A673 (cell line): ENCODE measurements at places on chromosomes 6 and 20.
A peak's percentile ranks its signal among the peaks of the same experiment; 100 is the strongest.

DNA sequence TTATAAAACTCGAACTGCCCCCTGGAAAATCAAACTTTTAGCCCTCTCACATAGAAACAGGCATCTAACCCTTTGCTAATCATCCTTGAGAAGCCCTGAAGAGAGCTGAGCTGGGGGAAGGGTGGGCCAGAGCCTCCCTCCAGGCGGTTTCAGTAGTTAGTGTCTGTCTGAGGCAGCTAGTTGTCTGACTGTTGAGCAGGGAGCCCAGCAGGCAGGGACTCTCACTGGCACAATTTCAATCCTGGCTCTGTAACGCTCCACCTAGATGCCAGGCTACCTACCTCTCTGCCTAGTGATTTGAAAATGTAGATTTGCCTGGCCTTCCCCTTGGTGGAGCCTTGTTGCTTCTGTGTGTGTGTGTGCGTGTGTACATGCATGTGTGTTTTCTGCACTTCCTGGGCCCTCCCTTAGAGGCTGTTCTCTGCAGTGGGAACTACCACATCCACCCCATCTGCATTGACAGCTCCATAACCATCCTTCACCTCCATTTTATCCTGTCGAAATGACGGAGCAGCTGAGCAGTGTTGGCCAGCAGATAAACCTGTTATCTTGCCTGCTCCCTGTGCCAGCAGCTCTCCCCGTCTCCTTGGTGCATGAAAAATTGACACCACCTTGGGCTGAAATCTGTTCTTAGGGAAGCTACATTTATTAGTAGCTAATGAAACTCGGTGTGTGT, 69.6 kb upstream of the VSTM2L start:
- no peak for DNase-seq

DNA sequence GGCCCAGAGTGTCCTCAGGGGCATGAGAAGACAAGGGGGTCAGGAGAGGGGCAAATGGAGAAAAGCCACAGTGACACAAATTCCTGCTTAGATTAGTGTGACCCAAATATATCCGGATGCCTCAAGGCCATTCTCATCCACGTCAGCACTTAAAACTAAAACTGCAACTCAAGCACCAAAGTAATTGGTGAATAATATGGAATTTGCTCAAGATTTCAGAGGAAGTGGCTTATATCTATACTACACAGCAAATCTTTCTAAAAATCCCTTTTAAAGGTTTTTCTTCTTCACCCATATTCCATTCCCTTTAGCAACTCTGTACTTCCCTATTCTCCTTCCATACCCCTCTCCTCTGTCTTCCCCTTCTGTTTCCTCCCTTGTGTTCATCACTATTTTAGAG, 15.2 kb downstream of the DEF6 start:
- DNase-seq: no peak

DNA sequence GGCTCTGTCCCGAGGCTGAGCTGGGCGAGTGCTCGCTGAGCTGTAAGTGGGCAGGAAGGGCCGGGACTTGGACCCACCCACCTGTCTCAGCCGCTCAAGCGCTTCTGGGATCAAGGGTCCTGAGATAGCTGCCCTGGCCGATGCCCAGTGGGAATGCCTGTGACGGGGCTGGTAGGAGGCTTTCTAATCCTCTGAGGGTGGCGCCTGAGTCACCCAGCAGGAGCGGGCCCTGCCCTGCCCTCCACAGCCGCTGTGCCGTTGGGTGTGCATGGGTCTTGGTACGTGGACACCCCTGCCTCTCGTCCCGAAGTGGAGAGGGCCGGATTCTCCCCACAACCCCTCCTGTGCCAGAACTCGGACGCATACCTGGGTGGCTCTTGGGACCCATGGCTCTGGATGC, 43.1 kb upstream of the GATA5 start:
- no peak for DNase-seq

DNA sequence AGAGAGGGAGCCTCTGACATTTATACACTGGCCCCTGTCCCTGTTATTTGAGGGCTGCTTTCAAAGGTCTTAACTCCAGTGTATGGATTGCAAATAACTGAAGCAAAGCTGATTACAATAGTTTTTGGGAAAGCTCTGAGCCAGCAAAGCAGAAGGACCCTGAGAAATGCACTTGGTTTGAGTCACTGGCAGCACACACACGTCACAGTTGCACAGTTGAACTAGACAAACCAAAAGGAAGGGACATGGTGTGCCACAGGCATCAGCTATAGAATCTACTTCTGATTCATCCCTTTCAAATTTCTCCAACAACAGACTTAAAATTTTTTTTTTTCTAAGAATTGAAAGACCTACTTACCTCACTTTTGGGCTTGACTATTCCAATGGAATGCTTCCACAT, 56.4 kb downstream of the SNRNP48 start:
- DNase-seq: no peak

DNA sequence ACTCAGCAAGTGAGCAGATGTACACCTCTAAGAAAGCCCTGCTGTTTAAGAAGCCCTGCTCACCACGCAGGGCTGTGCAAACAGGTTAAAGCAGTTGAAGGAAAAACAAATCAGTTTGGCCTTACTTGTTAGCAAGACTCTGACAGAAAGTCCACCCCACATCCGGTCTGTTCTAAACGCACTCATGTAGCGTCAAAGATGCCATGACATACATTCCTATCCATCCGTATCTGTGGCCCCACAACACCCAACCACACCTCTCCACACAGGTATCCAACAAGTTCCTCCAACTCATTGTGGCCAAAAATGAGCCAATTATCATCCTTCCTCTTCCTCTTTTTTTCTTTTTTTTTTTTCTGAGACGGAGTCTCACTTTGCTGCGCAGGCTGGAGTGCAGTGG, 22.8 kb upstream of the RAB22A start:
- no peak for DNase-seq

DNA sequence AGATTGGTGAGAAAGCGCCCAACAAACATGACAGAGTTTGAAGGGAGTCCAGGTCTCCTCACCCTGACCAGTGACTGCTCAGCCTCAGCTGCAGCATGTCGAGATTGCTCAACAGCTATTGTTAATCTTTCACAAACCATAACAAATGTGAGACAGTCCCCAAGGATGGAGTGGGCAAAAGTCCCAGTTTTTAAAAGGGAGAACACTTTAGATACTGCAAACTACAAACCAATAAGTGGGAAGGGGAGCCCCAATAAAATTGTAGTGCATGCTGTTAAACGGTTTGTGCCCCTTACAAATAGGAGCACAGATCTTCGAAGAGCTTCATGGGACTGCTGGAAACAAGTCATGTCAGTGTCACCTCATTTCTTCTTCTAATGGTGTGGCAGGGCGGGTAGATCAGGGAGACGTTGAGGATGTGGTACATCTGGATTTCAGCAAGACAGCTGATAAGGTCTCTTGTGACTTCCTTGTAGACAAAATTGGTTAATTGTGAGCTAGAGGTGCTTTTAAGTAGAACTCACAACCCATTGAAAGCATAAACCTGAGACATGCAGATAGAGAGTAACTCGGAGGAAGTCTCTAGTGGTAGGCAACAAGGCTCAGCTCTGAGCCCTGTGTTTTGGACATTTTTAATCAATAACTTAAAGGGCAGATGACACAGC, 134.0 kb upstream of the ARMC2 start:
- peak; percentile 62 for DNase-seq

DNA sequence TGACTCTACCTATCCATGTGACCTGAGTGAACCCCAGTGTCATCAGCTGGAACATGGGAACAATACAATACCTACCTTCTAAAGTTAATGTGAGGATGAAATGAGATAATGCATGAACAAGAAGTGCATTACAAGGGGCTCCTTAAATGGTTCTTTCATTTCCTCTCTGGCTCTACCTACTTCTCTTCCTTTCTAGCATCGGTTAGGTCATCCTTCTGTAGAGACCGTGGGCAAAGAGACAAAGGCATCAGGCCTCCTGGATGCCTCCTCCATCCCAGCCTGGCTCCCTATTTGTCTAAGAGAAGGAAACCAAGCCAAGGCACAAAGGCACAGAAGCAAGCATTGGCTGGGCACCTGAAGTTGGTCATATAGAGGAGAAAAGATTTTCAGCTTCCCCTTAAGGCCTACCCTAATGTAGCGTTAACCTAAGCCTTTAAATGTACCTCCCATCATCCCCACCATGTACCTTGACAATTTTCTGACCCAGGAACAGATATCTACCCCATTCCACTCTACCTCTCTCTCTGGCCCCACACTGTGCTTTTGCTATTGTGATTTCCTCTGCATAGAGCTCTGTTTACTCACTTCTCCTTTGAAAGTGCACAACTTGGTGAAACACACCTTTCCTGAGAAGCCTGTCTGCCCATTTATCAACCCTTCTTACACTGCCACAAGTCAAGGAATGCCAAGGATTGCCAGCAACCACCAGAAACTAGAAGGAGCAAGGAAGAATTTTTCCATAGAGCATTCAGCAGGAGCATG, 86.6 kb downstream of the GCLC start:
- DNase-seq: no peak

- peak; percentile 36 for DNase-seq
Measured at GRCh38 chr6:153170511-153170910, 39.4 kb upstream of the RGS17 start.

DNA sequence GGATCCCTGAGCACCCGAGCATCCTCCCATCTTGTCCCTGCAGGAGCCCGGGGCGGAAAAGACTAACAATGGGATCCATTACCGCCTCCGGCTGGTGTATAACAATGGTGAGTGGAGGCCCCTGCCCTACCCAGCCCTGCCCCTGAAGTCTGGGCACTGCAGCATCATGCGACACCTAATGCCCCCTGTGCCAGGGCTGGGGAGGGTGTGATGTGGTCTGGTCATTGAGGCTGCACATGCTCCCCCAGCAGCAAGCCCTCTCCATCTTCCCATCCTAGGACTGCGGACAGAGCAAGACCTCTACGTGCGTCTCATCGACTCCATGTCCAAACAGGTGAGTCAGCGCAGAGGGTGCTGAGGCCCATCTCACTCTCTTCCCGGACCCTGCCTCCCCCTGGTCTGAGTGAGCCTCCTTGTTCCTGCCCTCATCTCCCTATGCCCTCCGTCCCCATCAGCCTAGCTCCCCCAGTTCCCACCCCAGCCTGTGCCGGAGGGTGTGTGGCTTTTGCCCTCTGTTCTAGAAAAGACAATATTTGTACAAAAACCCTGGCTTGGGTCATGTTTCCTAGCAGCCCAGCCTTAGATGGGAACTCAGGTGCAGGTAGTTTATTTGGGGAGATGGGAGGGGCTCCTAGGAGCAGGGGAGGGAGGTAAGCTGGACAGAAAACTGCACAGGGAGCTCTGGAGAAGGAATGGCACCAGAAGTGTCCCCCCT, 13.5 kb downstream of the EBF4 start:
- DNase-seq: no peak

GRCh38 chr20:63652192-63652980, 838 bp downstream of the STMN3 start:
- peak; percentile 65 for DNase-seq

DNA sequence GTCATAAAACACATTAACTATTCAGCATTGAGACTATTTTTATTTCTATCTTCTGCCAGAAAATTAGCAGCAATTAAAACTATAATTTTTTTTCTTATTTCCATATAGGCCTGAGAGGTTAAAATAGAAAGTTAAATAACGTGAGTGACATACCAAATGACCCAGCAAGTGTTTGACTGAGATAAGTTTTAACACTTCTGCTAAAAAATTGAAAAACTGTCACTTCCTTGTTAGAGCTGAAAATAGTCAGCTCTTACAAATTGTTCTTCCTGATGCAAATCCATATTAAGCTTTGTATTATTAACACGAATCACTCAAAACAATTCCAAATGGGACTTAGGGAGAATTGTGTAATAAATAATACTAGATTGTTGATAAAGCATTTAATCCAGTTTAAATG, 26.5 kb upstream of the STX11 start:
- no peak for DNase-seq

GRCh38 chr20:57714409-57715267, 4.8 kb upstream of the PMEPA1 start:
- DNase-seq: no peak

- no peak for DNase-seq
Measured at GRCh38 chr6:87553159-87553765, 36.5 kb downstream of the RARS2 start.

DNA sequence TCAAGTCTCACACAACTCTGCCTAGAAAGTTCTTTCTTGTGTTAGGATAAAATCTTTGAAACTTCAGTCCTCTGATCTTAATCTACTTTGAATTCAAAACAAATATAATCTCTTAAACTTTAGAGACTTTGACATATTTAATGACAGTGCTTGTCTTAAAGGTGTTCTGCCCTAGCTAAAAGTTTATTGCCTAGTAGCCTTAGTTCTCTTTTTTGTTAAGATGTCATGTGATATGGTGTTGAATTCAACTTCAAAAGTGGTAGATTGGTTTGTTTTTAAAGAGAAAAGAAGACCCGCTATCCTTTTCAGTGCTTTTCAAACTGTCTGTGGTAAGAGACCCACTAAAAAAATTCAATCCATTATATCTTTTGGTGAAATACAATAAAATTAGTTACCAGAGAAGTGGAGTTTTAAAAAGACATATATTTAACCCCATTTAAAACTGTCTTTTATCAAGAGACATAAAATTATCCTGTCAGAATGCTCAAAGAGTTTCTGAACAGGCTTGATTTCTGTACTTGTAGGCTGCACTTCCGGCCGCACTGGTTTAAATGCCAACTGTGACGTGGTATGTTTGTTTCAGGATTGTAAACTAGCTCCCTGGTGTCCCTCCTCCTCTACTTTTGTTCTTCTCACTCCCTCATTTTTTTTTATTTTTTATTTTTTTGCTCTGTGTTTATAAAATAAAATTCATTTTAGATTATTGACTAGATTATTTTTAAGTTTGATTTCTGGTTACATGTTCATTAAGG, 76.5 kb downstream of the QKI start:
- DNase-seq: peak; percentile 82

GRCh38 chr6:90369024-90369519, 72.4 kb upstream of the BACH2 start:
- peak; percentile 91 for DNase-seq

GRCh38 chr6:149860834-149861602, 3.1 kb downstream of the LRP11 start:
- no peak for DNase-seq

GRCh38 chr6:43181942-43182860, at the start of gene CUL9:
Gene CUL9, plus strand, starts transcription at chr6:43182196. Its CDS starts 2,115 bp downstream, at chr6:43184311.
- DNase-seq: peak; percentile 73

DNA sequence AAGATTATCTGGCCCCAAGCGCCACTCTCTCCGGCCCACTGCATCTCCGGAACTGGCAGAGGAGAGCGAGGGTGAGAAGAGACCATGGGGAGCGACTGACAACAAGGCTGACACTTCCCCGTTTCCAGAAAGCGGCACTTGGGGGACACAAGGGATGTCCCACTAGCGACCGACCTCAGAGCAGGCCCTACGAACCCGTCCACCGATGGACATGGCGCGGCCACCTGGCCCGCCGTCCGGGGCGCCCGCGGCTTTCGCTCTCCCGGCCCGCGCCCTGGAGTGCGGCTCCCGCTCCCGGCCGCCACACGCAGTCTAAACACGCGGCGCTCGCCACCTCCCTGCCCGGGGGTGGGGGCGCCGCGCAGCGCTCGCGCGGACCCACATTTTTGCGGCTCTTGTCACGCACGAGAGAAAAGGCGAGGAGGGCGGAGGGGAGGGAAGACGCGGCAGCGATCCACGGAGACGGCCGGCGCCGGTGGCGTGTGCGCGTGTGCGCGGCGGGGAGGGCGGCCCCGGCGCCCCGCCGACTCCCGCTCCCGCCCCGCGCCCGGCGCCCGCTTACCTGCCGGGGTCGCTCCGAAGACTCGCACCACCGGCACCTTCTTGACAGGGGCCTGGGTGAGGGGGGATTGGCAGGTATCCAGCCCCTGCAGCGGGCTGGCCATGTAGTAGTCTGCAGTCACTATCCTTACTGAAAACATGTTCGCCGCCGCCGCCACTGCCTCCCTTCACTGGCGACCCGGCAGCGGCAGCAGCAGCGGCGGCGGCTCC, 645 bp downstream of the REV3L start:
- DNase-seq: peak; percentile 51
